Fibroblast of villous mesenchyme (primary cell): ENCODE measurements at places on chromosomes 7 and 10. TPM values are rescaled to one million over a fixed set of nuclear protein-coding genes. Genes with fewer than 3 reads are reported as not detected.

DNA sequence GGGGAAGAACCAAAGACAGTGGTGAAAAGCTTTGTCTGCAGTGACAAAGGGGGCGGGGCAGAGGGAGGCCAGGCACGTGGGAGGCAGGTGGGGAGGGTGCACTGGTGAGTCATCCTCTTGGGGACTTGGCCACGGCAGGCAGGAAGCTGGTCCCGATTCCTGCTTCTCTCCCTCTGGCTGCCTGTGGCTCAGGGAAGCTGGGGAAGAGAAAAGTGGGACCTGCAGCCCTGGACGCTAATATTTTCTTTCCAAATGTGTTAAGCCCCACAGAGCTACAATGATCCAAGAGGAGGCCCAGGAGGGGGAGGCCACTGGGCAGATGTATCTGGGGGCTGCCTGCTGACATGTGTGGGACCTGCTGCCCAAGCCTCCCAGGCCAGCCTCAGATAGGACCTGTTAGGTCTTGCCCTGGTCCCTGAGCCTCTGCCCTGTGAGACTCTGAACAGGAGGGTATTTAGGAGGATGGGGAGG is 231.8 kb downstream of the KCNMA1 start:
- DNase-seq = peak; percentile 67

DNA sequence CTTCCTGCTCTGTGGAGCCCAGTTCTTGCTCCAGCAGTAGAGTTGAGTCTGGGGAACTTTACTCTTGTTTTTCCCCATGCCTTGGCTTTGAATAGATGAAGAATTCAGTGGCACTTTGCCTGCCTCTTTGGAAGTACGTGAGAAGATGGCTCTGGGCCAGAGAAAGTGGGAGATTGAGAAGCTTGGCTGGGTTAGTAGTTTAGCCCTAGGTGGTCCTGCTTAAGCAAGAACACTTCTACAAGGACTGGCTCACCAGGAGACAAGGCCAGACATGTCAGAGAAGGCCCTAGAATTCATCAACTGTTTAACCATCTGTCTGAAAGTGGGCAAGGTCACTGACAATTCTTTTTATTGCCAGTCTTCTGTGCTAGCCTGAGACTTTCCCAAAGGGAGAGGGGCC is 410.3 kb downstream of the TYW1 start:
- DNase-seq = no peak

DNA sequence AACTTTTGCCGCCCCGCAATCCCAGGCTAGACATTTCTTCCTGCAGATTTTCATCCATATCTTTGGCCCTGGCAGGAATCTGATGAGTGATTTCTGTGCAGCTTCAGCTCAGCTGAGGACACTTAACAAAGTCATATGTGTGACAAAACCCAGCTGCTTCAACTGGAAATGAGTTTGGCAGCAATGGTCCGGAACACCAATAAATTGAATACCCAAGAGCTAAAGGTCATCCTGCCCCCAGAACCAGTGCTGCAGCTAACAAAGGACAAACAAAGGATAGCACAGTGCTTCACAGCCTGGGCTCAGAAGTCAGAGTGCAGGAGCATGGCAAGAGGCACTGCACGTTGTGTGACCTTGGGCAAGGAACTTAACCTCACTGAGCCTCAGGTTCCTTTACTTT is 40.0 kb upstream of the TRIL start:
- no peak for DNase-seq

GRCh38 chr10:29795850-29796249 is 161.1 kb upstream of the SVIL start:
- DNase-seq = no peak

DNA sequence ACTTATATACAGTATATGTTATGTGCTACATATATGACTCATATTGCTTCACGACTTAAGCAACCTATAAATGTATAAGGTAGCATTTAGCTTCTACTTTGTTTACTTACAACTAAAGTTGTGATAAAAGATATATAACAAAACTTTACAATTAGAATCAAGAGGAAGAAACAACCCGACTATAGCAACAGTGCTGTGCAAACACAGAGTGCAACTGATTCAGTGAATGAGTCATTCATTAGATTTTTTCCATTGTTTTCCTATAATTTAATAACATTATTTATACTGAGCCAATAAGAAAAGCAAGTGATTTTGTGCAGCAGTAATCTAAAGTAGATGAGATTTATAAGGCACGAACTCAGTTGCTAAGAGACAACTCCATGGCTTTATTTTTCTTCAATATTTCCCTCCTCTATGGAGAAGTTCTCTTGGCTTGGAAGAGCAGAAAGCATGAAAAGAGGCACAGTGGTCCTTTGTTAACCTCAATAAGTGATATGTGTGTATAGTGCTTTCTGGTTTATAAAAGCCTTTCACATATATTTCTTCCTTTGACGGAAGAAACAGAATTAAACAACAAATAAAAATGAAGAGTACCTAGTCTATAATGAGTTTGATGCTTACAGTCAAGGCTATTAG is 19.8 kb downstream of the CEP41 start:
- no peak for DNase-seq

GRCh38 chr10:63210611-63211196 is 77.6 kb downstream of the NRBF2 start:
- peak; percentile 38 for DNase-seq

The NEBL gene
- total RNA-seq = under 0.01 TPM in 2 replicates

The ACTA2 gene
- total RNA-seq = 2,403 and 2,598 TPM in 2 replicates

The BUB3 gene
- 134 and 158 TPM in 2 replicates for total RNA-seq

The CARD11 gene
- total RNA-seq = under 0.01 TPM in 1 of 2 replicates, not detected in the other
